Right renal cortex interstitium (tissue), 3 donors: ENCODE measurements at places on chromosomes 16 and 17.

DNA sequence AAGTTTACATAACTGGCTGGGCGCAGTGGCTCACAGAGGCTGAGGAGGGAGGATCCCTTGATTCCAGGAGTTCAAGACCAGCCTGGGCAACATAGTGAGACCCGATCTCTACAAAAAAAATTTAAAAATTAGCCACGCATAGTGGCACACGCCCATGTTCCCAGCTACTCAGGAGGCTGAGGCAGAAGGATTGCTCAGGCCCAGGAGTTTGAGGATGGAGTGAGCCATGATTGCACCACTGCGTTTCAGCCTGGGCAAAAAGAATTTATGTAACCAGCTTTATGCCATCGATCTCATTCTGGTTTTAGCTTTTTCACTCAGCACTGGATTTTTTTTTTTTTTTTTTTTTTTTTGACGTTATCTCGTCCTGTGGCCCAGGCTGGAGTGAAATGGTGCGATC is 9.1 kb upstream of the CD300E start:
- DNase-seq, result no peak

GRCh38 chr17:43013296-43013695 is 6.7 kb downstream of the IFI35 start:
- no peak for DNase-seq

- DNase-seq, result no peak
Measured at GRCh38 chr17:330993-331701, 21.5 kb downstream of the RPH3AL start.

DNA sequence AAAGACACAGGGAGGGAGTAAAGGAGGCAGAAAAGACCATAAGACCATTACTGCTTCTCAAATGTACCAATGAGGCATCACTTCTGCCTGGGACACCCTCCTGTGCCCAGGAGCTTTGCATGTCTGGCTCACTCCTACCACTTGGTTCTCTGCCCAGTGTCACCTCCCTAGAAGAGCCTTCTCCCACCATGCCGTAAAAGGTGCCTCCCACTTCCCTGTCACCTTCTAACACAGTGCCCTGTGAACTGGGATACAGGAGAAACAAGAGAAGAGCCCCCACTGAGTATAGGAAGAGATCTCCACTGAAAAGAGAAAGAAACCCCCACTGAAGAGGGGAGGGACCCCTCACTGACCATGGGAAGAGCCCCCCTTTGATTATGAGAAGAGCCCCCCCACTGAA is 484.7 kb downstream of the SOX9 start:
- DNase-seq, result no peak

- no peak for DNase-seq
Measured at GRCh38 chr17:53313746-53314145, 509.0 kb upstream of the KIF2B start.

- no peak for DNase-seq
Measured at GRCh38 chr17:31832746-31833145, 26.3 kb downstream of the COPRS start.

DNA sequence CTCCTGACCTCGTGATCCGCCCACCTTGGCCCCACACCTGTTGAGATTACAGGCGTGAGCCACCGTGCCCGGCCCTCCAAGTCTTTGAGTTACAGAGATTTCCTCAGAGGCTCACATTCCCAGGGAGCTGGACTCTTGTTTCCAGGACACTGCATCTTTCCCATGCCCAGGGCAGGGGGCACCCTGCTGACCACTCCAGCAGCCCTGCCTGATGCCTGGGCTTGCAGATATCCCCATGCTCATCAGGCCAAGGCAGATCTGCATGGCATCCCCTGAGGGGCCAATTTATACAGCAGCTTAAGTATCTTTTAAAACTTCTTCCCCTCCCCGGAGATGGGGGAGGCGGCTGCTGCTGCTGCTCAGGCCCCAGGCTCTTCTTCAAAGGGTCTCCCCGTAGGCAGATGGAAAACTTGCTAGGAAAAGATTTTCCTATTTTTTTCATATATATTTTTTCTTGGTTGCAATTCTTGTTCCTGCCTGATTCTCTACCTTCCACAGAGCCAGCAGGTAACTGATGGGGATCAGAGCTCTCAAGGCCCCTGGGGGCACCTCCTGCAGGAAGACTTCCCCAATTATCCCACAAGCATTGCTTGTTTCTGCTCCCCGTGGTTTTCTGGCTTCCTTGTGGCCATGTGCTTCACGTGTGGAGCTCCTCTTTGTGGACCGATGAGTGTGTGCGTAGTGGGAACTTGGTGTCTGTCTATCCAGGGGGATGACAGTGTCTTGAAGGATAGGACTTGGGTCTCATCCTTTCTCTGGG is 102.2 kb upstream of the SDK2 start:
- DNase-seq, result no peak

- no peak for DNase-seq
Measured at GRCh38 chr16:706189-707061, 824 bp upstream of the FBXL16 start.

DNA sequence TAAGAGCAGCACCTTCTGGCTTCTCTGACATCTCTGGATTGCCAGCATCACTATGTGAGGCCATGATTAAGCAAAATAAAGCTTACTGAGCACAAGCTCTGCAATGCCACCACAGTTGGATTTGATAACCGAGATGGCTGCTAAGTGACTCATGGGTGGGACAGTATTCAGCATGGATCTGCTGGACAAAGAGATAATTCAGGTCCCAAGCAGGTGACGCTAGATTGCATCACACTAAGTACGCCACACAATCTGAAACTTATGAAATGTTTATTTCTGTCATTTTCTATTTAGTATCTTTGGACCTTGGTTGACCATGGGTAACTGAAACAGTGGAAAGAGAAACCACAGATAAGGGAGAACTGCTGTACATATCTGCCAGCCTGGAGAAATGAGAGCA is 27.4 kb downstream of the CDRT15 start:
- no peak for DNase-seq

DNA sequence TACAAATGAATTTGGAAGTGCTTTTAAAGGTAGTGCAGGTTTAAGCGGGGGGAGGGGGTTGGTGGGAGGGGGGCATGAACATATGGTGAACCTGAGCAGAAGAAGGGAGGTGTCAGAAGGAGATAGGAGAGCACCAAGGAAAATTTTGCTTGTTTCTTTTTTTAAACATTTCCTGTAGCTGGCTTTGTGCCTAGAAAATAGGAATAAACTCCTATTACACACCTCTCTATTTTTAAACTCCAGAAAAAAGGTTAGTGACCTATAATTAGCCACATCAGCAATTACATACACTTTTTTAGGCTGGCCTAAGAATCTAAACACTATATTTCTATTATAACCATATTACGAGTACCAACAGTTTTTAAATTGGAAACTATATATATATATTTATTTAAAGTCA is 159.1 kb downstream of the SKAP1 start:
- DNase-seq, result no peak

DNA sequence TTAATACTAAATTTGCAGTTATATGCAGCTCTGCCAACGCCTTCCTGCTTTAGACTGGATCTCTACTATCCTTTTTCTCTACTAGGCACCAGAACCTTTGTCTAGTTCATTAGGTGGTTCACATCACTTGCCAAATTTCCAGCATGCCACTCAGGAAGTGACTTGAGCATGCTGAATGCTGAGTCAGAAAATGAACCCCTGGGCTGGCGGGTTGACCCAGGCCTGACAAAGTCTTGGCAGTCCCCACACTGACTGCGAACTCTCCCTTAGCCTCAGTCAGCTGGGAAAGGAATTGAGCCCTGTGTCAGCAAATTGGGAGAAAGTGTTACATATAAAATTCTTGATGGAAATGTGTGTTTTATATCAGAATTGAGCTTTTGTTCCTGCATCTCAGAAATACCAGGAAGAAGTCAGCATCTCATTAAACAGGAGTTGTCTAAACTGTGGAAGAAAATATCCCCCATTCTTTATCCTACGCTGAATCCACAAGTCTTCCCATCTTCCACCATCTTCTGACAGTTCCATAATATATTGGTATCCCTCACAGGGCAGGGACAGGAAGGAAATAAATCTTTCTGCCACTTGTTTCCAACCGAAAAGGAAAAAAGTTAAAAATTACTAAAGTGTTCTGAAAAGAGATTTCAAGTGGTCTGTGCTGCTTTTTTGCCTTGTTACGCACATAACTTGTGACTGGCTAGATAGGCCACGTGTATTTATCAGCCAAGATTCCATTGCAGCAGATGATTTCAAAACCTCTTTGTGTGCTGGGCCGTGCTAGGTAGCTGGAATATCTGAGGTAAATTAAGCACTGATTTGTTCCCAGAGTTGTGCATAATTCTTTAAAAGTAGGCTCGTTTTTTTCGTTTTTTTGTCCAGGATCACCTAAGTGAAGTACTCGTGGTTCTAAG is 16.7 kb upstream of the SLC12A3 start:
- DNase-seq, result no peak

- no peak for DNase-seq
Measured at GRCh38 chr16:86975445-86975844, 341.7 kb downstream of the C16orf95 start.

GRCh38 chr17:74874615-74875037 is 1.8 kb upstream of the FDXR start:
- no peak for DNase-seq

DNA sequence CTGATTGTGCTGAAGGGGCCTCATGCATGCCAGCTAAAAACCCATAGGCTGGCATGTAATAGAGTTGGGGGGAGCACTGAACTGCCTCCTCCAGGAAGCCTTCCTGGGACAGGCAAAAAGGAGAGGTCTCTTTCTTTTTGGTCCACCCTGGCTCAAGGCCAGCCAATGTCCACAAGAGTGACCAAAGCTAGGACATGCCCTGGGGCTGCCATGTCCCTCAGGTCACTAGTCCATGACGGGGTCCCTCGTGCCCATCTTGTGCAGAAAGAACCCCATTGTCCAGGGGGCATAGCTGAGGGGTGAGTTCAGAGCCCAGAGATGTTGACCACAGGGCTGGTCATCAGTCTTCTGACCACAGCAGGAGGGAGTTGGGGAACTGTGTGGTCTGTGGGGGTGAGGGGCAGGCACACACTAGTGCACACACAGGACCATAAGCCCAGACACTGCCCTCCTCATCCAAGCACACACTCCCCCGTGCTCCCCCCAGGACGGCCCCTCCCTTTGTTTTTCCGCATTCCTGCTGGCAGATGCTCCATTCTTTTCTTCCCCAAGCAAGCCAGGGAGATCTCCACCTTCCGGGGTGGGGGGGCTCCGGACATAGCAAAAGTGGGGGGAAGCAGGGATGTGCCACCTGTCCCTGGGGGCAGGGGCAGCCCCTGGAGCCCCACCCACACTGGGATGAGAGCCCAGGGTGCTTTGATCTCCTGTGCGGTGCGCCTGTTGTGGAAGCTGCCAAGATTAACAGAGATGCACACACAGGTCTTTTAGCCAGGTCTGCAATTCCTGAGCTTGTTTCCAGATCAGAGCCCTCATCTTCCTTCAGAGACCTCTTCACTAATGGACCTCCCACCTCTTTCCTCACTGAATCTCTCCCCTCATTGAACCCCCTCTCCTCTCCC is 25.2 kb upstream of the PHB1 start:
- no peak for DNase-seq
